ENCODE measurements at places on chromosomes 7 and 10.

GRCh38 chr10:33073641-33074415, 115.8 kb upstream of the ITGB1 start:
- no peak for DNase-seq

- DNase-seq: peak; percentile 98
Measured at GRCh38 chr7:1512781-1513656, 8.8 kb upstream of the INTS1 start.

- DNase-seq: peak; percentile 44
Measured at GRCh38 chr10:99656199-99657064, 2.9 kb upstream of the ENTPD7 start.

- DNase-seq: no peak
Measured at GRCh38 chr7:154628556-154628955, 374.4 kb downstream of the PAXIP1 start.

GRCh38 chr10:77371848-77372799, 265.5 kb downstream of the KCNMA1 start:
- no peak for DNase-seq

DNA sequence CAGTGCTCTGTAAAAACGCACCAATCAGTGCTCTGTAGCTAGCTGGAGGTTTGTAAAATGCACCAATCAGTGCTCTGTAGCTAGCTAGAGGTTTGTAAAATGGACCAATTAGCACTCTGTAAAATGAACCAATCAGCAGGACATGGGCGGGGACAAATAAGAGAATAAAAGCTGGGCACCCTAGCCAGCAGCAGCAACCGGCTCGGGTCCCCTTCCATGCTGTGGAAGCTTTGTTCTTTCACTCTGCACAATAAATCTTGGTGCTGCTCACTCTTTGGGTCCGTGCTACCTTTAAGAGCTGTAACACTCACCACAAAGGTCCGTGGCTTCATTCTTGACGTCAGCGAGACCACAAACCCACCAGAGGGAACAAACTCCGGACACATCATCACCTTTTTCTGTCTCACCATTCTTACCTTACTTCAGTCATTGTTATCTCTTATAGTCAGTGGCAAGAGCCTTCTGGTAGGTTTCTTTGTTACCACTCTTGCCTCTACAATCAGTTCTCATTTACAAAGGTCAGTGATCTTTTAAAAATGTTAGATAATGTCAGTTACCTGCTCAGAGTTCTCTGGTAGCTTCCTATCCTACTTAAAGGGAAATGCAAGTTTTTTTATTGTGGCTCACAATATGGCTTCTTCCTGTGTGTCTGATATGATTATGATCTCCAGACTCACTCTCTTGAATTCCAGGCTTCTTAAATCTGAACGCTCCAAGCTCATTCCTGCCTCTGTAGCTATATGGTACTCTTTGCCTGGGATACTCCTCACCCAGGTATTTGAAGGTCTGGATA, 4.5 kb downstream of the STAM start:
- DNase-seq: no peak

GRCh38 chr7:5685205-5685604, 96.3 kb downstream of the RNF216 start:
- DNase-seq: no peak

DNA sequence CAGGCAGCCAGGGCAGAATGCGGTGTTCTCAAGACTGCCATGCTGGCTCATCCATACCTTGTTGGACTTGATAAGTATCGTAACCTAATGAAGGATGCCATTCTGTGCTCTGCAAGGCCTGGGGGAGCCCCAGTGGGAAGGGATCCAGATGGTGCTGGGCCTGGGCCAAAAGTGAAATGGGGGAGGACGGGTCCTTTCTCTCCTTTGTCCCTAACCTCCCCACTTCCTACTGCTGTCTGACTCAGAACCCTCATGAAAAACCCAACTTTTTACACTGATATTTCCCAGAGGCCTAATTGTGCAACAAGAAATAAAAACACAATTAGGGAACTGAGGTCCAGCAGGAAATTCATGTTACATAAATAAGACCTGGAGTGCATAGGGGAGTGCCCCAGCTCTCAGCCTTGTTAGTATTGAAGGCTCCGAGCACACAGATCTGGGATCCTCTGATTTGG, 193.7 kb upstream of the SVIL start:
- DNase-seq: peak; percentile 93

DNA sequence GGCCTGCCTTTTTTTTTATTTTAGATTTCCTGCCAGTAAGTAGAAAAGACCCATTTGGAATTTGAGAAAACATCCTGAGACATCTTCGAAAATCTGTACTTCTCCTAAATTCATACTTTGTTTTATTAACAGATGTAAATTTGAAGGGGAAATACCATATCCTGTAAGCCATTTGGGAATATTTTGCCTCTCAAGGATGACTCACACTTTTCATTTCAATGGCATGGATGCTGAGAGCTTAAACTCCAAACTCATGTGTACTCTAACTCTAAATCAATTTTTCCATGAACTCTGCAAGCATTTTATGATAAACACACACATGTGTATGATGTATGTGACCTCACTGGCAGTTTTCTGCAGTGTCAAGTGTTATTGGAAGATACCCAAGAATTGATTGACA, 89.0 kb downstream of the SEMA3A start:
- no peak for DNase-seq

DNA sequence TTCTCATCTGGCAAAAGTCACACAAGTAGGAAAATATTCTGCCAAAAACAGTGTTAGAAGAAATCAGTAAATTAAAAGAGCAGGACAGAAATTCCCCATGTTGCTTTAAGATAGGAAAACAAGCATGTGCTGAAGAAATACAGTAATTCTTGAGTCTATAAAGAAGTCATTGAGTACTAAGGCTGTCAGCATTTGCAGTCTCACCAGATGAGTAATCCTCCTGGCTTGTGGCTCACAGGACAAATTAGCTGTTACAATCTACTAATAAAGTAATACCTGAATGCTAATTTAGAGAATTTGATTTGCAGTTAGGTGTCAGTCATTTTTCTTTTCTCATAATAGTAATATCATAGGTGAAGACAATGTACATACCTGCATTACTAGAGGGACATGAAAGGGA, 1158.9 kb upstream of the CELF2 start:
- DNase-seq: no peak

GRCh38 chr7:151057506-151057988, at the start of gene CDK5:
Gene CDK5, minus strand, starts transcription at chr7:151057897. Its CDS starts 49 bp downstream, at chr7:151057848.
- no peak for DNase-seq

DNA sequence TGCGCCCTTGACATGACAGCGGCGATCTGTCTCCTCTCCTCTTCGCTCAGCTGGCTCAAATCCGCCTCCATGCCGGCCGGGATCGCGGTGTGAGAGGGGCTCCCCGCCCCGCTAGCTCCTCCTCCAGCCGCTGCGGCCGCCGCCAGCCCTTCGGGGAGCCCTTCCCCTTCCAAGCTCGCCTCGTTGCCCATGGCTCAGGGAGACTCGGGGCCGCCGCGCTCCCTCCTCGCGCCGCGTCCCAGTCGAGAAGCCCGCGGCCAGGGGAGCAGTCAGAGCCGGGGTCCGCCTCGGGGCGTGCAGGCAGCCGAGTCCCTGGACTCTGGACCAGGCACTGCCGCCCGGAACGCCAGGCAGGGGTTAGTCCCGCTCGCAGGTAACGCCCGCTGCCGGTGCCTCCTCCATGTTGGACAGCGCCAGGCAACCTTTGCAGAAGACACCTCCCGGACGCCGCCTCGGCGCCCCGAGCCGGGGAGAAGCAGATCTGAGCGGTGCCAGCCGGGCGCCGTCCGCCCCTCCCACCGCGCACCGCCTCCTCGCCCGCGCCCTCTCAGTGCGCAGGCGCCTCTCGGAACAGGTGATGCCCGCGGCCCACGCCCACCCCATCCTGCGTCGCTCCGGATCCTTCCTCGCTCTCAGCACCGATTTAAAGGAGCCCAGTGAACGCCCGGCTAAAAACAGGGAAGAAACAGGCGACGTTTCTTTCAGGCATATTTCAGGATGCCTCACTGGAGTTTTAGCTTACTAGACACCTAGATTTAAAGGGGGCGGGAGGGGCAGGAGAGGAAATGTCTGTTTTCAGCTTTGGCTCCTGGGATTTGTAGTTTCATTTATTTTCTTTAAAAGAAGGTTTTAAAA, at the start of gene PCLO:
TSS of gene PCLO (minus strand) at position 483 of the 855 bp plus-strand sequence. CDS start at position 191, 292 bp downstream.
- DNase-seq: peak; percentile 40

GRCh38 chr10:127877116-127877515, 15.6 kb downstream of the CLRN3 start:
- DNase-seq: no peak

- peak; percentile 83 for DNase-seq
Measured at GRCh38 chr10:103542764-103543616, 49.5 kb downstream of the NEURL1 start.

- no peak for DNase-seq
Measured at GRCh38 chr10:9012312-9012711, 957.8 kb downstream of the GATA3 start.

DNA sequence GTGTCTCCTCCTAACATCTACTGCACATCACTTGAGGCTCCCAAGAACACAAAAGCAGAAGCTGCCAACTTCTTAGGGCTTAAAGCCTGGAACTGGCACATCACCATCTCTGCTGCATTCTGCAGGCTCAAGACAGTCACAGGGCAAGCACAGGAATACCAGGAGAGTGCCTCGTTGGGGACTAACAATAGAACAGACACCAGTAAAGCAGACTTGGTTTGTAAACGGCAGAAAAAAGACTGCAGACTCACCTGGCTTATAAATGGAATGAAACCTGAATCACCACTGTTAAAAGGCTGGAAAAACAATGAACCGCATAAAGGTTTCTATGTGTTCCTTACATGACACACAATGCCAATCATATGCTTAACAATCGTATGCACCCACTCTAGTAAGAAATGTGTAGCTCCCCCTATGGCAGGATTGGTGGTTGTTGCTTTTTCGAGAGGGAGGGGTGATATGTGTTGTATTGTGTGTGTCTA, 12.8 kb downstream of the RHEB start:
- no peak for DNase-seq

DNA sequence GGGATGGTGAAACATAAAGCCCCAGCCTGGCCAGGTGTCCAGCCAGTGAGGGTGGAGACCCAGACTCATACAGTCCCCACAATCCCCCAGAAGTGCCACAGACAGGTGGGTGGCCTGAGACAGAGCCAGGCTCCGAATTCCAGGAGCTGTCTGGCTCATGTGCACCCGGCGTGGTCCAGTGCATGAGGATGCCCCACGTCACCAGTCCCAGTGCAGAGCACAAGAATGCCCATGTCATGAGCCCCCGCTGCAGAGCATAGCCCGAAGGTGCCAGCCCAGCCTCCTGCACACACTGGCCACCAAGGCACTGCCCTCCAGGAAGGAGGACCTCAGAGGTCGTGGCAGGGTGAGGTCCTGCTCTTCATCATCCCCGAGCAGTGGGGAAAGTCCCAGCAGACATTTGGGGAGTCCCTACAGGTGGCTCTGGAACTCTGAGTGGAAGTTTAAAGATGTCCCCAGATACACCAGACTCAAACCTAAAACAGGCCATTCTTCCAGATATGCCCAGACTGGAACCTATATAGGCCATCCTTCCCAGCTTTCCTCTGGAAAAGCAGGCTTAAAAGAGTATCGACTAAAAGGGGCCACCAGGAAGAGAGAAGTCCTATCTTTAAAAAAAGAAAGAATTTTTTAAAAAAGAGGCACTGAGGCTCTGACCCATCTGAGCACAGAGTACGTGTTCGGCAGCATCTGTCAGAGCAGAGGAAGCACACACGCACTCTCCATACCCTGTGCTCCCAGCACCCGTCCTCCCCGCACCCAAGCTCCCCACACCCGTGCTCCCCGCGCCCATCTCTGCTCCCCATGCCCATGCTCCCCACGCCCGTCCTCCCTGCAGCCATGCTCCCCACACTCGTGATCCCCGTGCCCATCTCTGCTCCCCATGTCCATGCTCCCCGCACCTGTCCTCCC, 11.5 kb downstream of the DIP2C start:
- DNase-seq: no peak

DNA sequence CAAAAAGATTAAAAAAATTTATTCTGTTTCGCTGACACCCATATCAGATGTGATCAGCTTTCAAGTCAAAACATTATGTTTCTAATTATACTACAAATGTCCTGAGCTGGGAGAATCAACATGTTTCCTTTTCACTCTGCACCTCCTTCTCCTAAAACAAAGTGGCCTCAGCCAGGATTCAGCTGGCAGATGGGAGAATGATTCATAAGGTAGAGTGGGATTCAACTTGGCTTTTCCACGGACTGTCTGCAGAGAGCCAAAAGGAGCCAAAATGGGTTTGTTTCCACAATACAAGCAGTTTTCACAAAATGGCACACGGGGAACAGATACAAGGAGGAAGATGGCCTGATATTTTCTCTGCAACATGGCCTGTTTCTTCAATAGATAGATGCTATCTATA, 376.5 kb upstream of the PRKCQ start:
- DNase-seq: no peak

DNA sequence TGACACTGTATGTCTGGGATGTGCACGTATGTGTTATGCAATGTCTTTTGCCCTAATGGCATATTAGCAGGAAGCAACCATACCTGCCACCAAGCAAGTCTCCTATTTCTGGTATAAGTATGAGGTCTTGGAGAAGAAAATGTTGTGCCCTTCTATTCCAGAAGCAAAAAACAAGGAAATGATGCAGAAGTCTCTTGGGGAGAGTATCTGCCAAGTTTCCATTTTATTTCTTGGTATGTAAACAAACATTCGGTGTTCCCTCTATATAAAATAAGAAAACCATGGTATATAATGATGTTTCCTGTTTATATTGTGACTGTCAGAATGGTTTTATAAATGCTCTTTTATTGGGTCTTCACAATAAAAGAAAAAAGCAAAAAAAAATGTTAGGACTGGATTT, 19.3 kb upstream of the MYO3A start:
- DNase-seq: no peak

GRCh38 chr10:22293747-22294404, 22.3 kb upstream of the COMMD3 start:
- DNase-seq: no peak

Data from suppressor macrophage treated with lipopolysaccharide for 1 hour (primary cell).